CD4-positive, alpha-beta memory T cell (primary cell): ENCODE measurements at places on chromosomes 5 and 9.

DNA sequence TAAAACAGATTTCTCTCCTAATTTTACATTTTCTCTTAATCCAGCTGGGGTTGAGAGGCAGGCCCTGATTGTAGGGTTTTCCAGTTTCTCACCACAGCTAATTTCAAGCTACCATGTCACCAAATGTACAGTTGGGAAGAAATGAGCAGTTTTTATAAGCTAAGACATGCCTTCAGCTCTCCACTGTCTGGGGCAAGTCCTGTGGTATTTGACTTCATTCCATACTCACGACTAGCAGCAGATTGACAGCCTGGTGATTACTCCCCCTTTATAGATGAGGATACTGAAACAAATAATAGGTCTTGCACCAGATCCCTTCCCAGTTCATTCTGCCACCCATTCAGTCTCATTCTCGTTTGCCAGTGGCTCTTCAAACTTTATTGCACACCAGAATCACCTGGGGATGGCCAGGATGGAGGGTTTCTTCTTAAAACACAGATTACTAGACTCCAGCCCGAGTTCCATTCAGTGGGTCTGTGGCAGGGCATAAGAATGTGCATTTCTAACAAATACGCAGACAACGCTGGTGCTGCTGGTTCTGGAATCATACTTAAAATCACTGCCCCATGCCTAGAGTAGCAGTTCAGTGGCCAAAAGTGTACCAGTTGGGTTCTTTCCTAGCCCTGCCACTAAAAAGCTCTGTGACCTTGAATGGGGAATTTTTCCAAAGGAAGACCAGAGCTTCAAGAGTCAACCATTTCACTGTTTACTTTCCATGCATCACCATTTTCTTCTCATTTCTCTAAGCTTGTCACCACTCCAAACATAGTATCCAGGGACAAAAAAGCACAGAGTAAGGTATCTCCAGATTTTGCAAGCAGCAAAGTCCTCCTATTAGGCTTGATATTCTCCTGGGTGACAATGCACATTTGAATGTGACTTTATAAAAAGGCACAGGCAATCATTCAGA, 64.3 kb downstream of the CSNK1A1 start:
- H3K27me3 ChIP-seq = no peaks in the 10 kb centered on the region
- H3K4me1 ChIP-seq = no peaks in the 10 kb centered on the region
- no peak overlapping the region for H3K4me3 ChIP-seq

GRCh38 chr9:120592210-120592609, 12.2 kb upstream of the CDK5RAP2 start:
- H3K4me3 ChIP-seq = no peak overlapping the region
- H3K27me3 ChIP-seq = no peaks in the 10 kb centered on the region
- no peak for DNase-seq
- no peaks in the 10 kb centered on the region for H3K4me1 ChIP-seq

GRCh38 chr9:91844190-91844589, 105.8 kb downstream of the ROR2 start:
- H3K27me3 ChIP-seq = peaks cover 4% of the 10 kb centered on the region
- DNase-seq = no peak
- no peak overlapping the region for H3K4me3 ChIP-seq
- H3K27ac ChIP-seq = no peak overlapping the region
- no peaks in the 10 kb centered on the region for H3K36me3 ChIP-seq

DNA sequence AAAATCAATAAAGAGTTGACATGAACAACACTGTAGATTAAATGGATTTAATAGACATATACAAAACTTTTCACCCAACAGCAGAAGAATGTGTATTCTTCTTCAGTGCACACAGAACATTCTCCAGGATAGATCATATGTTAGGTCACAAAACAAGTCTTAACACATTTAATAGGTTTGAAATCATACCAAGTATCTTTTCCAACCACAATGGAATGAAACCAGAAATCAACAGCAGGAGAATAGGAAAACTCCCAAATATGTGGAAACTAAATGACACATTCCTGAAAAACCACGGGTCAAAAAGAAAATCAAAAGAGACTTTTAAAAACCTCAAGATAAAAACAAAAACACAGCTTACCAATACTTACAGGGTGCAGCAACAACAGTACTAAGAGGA, 790.1 kb upstream of the ZNF608 start:
- H3K27ac ChIP-seq = no peak overlapping the region
- H3K4me1 ChIP-seq = no peaks in the 10 kb centered on the region
- no peak overlapping the region for H3K4me3 ChIP-seq
- H3K27me3 ChIP-seq = no peaks in the 10 kb centered on the region
- H3K36me3 ChIP-seq = no peaks in the 10 kb centered on the region

DNA sequence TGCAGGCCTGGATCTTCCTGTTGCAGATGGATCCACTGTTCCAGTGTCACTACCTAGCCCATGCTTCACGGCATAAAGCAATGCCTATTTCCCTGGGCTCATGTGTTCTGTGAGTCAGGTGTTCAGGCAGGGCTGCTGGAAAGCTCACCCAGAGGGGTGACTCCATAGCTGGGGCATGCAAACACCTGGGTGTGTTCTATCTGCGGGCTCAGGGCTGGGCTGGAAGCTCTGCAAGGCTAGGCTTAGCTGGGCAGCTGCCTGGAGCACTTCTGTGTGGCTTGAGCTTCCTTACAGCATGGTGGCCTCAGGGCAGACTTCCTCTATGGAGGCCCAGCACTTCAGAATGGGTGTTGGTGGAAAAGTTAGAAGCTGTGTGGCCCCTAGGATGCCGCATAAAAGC, 139.9 kb downstream of the GADD45G start:
- H3K27me3 ChIP-seq = no peaks in the 10 kb centered on the region
- no peak for DNase-seq
- peak overlapping the region; percentile 42 for H3K27ac ChIP-seq

DNA sequence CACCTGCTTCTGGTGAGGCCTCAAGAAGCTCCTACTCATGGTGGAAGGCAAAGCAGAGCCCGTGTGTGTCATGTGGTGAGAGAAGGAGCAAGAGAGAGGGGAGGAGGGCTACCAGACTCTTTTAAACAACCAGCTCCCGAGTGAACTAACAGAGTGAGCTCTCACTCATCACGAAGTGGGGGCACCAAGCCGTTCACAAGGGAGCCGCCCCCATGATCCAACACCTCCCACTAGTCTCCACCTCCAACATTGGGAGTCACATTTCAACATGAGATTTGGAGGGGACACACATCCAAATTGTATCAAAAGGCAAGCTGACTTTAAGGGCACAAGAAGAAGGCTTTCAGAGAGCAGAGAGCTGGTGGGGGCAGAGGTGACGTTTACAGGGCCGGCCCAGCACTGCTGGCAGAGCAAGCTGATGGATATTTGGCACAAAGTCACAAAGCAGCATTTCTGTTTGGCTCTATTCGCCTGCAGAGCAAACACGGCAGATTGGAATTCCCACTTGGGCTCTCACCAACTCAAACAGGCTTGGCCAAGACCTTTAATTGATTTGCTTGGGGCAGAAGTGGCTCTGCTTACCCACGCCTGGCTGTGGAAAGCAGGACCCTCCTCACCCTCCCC, 20.0 kb downstream of the PITX1 start:
- H3K36me3 ChIP-seq = no peaks in the 10 kb centered on the region
- DNase-seq = no peak
- no peaks in the 10 kb centered on the region for H3K4me1 ChIP-seq
- H3K27me3 ChIP-seq = no peaks in the 10 kb centered on the region
- H3K4me3 ChIP-seq = no peak overlapping the region

DNA sequence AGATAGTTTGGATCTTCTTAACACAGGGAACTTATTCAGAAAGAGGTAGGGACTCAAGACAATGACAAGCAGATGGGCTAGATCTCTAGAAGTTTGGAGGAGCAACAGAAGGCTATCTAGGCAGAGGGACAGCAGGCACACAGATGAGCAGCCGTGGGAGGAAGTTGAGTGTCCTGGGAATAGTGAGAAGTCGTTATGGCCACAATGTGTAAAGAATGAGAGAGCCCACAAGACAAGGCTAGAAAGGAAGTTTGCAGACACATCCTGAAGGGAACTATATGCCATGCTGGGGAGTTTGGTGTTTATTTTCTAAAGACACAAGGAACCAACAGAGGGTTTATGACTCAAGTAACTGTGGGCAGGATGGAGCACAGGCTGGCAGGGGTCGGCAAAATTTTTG, 160.6 kb downstream of the PALM2AKAP2 start:
- peaks cover 7% of the 10 kb centered on the region for H3K4me1 ChIP-seq
- no peak overlapping the region for H3K27ac ChIP-seq
- H3K4me3 ChIP-seq = no peak overlapping the region
- H3K27me3 ChIP-seq = no peaks in the 10 kb centered on the region
- H3K36me3 ChIP-seq = no peaks in the 10 kb centered on the region
